ENCODE measurements at places on chromosomes 3 and 15. TPM values are rescaled to one million over a fixed set of nuclear protein-coding genes. Genes with fewer than 3 reads are reported as not detected.

Gene MELTF
- 7.8 TPM for total RNA-seq

Gene C3orf85
- not detected for total RNA-seq

Gene MYL3
- total RNA-seq = not detected

Gene TRH
- total RNA-seq = not detected

Gene CADM2
- total RNA-seq = not detected

Gene DUOXA2
- not detected for total RNA-seq

Gene IGSF10
- not detected for total RNA-seq

Gene PEAK1
- 28.1 TPM for total RNA-seq

Gene LIPC
- total RNA-seq = 0.78 TPM

Gene CIP2A
- total RNA-seq = 41.4 TPM

Gene PLA2G4F
- not detected for total RNA-seq

Gene SLC51B
- total RNA-seq = not detected

Gene ZNF774
- 1.1 TPM for total RNA-seq

Gene HACL1
- total RNA-seq = 24.9 TPM

Gene ACTRT3
- total RNA-seq = 0.10 TPM

Gene RBMS3
- 0.53 TPM for total RNA-seq

Gene CD200
- total RNA-seq = 8.6 TPM

Gene KPNA4
- total RNA-seq = 33.7 TPM

Gene EPHB1
- total RNA-seq = 1.2 TPM

Gene DPPA2
- not detected for total RNA-seq

Gene CGNL1
- total RNA-seq = not detected

Gene SLC30A4
- 3.6 TPM for total RNA-seq

Gene FANCD2OS
- total RNA-seq = not detected
